ENCODE measurements at places on chromosomes 4 and X.

GRCh38 chrX:20059467-20060128, 57.1 kb downstream of the MAP7D2 start:
- no peak for DNase-seq

DNA sequence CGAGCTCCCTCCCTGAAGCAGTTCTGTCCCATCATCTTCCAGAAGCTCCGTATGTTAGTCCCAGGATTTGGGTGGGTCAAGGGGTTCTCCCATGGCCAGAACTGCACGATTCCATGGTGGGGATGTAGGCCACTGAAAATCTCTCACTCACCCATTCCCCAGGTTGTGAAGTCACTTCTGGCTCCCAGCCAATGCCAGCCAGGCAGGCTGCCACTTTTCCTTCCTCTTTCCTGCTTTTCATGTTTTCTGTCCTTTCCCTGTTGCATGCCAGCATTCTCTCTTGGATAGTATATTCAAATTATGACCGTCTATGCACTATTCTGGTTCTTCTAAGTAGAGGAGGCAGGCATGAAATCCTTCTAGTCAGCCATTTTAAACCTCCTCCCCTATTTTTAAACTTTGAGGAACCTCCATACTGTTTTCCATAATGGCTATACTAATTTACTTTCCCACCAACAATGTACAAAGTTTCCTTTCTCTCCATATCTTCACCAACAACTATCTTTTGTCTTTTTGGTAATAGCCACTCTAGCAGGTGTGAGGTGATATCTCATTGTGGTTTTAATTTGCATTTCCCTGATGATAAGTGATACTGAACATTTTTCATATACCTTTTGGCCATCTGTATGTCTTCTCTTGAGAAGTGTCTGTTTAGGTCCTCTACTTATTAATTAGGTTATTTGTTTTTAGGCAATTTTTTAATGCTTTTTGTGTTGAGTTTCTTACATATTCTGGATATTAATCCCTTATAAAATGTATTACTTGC, 182.1 kb upstream of the TET2 start:
- no peak for DNase-seq

- DNase-seq = peak; percentile 10
These were observed 296.1 kb downstream of the TLL1 start for GRCh38 chr4:166169111-166169510.

GRCh38 chrX:31181377-31182000, 109.6 kb upstream of the FTHL17 start:
- DNase-seq = no peak

DNA sequence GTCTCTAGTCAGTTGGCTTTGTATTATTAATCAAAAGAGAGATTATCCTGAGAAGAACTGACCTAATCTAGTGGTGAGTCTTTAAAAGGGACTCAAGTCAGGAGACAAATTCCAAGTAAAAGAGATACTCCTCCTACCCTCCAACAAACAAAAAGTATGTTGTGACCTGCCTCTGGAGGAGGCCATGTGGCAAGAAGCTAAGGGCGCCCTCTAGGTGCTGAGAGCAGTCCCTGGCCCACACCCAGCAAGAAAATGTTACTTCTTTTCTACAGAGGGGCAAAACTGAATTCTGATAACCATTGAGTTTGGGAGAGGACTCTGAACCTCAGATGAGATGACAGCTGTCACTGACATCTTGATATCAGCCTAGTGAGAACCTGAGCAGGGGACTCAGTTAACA, 953.6 kb upstream of the AGA start:
- DNase-seq = no peak

- DNase-seq = no peak
These were observed 153.0 kb downstream of the SMIM20 start for GRCh38 chr4:26067035-26067434.

DNA sequence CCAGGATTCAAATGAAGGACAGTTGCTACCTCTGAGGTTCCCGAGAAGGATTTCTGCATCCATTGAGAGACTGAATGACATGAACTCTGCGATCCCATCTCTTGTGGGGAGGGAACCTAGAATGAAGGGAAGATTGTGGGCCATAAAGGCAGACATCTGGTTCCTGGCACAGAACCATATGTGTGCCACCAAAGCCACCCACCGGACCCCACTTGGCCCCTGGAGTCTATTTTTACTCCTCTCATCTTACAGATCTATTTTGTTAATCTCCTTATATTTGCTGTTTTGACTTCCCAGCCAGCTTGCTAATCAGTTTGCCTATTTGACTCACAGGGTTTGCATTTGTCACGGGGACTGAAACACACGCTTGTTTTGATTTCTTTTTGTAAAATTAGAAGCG, 7.3 kb downstream of the SOD3 start:
- no peak for DNase-seq

DNA sequence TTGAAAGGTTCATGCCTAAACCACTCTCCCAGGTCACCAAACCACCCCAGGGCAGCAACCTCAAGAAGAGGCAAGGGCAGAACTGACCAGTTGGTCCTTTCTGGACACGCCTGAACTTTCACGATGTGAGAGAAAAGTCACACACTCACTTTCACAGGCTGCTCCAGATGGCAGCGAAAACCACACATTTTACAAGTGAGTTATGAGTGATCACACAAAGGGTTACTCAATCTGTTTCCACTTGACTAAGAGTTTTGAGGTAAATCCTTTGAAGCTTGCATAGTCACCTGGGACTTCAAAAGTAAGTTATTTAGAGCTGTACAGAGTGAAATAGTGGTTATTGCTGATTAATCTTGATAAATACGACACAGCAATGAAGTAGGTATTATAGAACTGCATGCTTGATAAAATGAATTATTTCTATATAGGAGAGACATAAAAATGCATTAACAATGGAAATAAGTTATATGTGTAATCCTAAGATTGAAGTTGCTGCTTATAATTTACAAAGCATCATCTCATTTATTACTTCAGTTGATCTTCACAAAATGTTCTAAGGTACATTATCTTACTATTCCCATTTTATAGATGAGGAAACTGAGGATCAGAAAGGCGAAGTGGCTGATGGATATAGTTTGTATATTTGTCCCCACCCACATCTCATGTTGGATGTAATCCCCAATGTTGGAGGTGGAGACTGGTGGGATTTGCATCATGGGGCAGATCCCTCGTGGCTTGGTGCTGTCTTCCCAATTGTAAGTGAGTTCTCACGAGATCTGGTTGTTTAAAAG, 103.0 kb upstream of the KLF3 start:
- no peak for DNase-seq

DNA sequence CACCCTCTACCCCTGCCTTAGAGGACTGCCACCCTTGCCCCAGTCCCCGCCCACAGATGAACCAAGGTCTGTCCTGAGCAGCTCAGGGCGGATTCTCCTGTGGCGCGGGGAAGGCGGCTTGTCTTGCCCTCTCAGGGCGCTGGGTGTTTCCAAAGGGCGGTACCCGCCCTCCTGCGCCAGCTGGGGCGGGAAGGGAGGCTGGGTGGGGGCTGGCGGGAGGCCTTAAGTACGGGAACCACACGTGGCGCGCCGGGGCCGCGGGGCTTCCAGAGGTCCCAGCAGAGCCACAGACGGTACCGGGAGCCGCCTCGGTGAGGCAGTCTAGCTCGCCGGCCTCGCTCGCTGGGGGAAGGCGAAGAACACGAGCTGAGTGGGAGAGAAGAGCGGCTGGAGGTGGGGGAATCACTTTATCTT, 361.1 kb downstream of the MID1IP1 start:
- DNase-seq = no peak

- DNase-seq = no peak
These were observed 637.6 kb downstream of the MID1IP1 start for GRCh38 chrX:39438603-39439602.

- DNase-seq = peak; percentile 7
These were observed 8.9 kb upstream of the ADGRG4 start for GRCh38 chrX:136291824-136292223.

- DNase-seq = no peak
These were observed 89.4 kb downstream of the AMMECR1 start for GRCh38 chrX:110228453-110228852.

DNA sequence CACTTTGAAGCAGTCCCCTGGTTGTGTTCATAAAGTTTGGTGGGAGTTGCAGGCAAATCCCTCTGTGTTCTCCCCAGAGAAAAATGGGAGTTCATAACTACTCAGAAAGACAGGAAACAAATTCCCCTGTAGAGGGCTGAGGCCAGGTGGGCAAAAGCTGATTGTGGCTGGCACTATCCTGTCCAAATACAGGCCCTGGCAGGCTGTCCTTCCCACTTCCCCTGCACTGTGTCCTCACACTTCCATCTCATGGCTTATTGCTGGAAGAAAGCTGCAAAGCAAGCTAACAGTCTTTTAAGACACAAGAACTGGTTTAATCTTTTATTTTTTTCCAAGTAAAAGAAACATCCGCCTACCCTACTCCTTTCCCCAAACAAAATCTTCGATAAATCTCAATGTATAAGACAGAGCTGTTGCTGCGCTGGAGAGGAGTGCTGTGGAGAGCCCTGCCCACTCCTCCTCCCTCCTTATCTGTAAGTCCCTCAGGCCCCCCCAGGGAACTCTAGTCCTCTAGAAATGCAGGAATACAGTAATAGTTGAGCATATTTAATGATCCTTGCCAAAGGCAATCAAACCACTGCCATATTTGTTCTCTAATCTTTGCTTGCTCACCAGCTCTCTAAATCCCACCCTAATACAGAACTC, 14.0 kb downstream of the TAPT1 start:
- DNase-seq = no peak

DNA sequence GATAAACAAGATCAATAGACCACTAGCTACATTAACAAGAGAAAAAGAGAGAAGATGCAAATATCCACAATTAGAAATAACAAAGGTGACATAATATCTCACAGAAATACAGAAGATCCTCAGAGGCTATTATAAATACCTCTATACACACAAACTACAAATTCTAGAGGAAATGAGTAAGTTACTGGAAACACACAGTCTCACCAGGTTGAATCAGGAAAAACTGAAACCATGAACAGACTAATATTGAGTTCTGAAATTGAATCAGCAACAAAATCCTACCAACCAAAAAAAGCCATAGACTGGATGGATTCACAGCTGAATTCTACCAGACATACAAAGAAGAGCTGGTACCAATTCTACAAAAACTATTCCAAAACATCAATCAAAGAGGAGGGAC, 211.8 kb upstream of the CPEB2 start:
- no peak for DNase-seq

- DNase-seq = no peak
These were observed 151.1 kb upstream of the TBC1D9 start for GRCh38 chr4:140906993-140907962.

DNA sequence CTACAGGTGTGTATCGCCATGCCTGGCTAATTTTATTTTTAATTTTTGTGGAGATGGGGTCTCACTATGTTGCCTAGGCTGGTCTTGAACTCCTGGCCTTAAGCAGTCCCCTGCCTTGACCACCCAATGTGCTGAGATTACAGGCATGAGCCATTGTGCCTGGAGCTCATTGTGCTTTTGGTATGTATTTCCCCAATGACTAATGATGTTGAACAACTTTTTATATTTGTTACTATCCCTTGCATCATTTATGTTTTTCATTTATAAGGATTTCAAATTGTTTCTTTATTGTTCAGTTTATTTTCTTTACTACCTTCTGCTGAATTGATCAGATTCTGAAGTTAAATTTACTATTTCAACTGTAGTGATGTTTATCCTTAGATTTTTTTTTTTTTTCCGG, 199.7 kb downstream of the CEP135 start:
- peak; percentile 10 for DNase-seq

DNA sequence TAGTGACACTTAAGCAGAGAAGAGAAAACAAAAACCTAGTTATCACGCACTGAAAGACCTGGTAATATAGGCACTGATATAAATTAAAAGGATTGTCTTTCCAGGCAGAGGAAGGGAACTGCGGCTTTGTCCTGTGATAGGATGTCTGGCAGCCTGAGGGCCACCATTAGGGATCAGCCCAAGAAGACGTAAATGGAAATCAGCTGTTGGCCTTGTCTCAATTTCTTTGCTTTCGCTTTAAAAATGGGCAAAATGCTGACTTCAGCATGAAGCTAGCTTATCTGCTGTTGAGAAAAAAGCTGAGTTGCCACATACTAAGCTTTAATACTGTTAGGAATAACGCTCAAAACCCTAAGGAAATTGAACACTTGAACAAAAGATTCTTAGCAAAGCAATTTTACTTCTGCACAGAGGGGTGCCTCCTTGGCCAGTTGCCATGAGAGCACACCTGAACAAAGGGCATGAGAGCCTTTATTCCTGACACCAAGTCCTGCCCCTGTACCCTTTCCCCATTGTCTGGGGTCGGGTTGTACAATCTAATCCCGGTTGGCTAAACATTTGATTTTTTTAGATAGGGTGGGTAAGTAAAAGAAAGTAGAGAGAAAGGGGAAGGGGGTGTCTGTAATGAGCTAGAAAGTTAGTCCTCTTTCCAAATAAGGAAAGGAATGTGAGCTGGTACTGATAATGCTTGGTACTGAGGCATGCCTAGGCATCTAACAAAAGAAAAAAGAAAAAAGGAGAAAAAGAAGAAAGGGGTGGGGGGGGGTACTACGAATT, 85.1 kb upstream of the UCP1 start:
- peak; percentile 41 for DNase-seq

GRCh38 chrX:13825178-13825762, 8.4 kb upstream of the GPM6B start:
- no peak for DNase-seq

- DNase-seq = peak; percentile 78
These were observed 128.5 kb downstream of the PRSS12 start for GRCh38 chr4:118224243-118224829.

DNA sequence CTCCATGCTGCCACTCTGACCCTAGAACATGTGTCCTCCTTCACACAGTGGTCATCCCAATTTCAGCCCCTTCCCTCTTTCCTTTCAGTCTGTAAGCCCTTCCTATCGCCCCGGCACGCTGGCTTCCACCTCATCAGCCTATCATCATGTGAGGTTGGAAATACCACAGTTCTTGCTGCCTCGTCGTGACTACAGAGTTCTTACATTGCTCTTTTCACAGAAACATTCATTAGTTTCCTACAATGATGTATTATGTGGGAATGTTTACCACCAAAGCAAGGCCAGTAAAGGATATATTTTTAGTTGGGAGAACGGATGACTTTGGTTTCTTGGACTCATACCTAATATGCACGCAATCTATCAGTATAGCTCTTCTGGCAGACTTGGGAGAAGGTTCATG, 169.5 kb upstream of the BOD1L1 start:
- no peak for DNase-seq

DNA sequence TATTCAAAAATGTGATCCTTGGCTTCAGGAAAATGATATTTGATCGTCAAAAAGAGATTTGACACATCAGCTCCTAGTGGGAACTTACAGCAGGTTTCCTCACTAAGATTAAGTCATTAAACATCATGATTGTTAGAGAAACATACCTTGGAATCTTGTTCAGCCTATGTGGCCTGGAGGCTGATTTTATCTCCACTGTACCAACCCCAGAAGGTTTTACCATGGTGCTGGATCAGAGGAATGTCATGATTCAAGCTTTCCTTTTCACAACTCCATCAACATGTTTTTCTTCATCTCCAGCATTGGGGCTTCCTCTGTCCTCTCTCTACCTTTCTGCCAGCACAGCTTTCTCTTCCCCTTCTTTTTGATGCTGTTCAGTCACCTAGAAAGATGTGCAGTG, 68.4 kb upstream of the MID1IP1 start:
- DNase-seq = no peak

DNA sequence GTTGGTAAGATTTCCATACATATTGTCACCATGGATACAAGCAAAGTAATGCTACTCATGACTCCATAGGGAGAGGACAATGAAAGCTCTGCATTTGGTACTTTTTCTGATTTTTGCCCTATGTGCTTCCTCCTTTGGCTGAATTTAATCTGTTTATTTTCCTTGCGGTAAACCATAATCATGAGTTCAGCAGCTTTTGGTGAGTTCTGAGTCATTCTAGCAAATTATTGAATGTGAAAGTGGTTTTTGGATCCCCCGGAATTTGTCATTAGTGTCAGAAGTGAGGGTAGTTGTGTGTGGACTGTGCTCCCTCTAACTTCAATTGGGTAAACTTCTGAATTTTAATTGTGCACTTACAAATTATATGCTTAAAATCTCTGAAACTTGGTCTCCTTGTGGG, 170.3 kb downstream of the MOSPD2 start:
- no peak for DNase-seq
